ENCODE measurements at places on chromosomes 13 and 19.

GRCh38 chr19:41926763-41927496, 1.3 kb downstream of the ERFL start:
- no peak for DNase-seq

DNA sequence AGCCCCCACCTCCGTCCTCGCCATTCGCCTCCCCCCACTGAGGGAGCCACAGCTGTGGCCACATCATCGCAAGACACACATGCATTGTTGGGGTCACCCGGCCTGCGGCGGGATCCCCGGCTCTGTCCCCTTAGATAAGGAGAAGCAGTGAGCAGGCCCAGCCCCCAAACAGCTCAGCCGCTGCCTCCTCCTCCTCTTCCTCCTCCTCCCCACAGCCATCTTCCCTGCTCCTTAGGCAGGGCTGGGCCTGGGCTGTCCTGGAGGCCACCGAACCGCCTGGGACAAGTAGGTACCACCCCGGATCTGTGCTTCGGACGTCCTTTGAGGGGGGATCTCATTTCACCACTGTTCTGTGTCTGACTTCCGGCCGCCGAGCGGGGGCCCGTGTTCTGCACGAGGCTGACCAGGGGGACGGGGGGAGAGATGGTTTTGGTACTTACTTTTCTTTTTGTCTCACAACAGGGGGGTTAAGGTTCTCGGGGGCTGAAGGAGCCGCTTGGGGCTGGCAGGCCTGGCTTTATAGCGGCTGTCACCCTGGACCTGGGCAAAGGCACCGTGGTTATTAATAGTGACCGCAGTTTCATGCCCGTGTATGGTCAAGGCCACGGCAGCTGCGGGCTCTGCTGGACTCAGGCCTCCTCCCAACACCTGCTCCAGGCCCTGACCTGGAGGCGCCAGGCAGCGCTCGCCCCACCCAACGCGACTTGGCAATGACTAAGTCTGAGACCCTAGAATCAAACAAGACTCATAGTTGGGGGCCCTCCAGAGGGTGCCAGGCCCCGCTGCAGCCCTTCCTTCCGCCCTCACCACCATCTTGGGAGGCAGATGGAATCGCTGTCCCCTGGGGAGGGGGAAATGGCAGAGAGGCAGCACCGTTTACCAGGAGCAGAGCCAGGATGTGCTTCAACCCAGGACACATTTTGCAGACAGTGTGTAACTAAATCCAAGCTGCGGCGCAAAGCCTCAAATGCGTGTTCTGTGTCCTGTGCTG, 18.3 kb downstream of the NMRK2 start:
- DNase-seq: no peak

DNA sequence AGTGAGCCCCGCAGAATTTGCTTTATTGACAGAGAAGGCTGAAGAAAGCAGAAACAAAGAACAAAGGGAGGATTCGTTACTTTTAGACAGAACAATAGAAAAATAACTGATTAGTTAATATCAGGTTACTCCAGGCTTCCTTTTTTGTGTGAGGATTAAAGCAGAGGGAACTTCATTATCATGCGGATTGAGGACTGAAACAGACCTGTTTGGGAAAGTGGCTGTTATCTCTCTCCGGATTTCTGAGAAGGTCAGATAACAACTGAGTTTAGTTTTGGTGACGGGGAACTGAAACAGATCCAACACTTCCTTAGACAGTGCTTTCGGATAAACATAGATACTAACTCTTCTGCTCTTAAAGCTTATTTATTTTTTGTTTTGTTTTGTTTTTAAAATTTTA, 246.4 kb upstream of the ZNF507 start:
- DNase-seq: no peak

DNA sequence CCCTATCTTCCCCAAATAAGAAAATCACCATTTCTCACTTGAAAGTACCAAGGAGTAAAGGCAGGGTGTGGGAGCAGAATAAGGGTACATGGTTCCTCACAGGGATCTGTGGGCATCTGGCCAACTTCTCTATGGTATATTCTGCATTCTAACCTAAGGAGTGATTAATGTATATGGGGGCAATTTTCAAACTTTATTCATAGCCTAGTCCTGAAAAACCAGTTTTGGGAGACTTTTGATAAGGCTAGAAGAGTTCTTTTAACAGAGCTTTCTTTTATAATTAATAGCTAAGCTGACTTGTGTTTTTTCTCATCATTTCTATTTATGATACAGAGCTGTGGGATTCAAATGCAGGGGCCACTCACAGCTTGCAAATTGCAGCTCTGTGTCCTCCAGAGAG, 852 bp downstream of the SCEL start:
- DNase-seq: no peak

DNA sequence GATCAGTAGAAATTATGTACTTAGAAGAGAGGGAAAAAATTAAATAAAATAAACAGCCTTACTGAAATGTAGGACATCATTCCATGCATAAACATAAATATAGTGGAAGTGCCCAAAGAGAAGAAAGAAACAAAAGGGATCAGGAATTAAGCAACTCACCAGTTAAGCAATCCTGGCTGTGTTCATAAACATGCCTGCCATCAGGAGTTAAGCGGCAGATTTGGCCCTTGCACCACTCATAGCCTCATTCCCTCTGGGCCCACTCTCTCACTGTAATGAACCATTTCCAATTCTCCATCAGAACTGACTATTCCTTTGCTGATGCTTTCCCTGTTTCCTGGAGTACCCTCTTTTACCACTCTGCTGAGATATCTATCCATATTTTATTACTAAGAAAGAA, 281.4 kb downstream of the LHFPL6 start:
- DNase-seq: no peak

- DNase-seq: no peak
These were observed 21.4 kb downstream of the MAP2K2 start for GRCh38 chr19:4102339-4103079.
